ENCODE measurements at places on chromosomes 3 and 15. TPM values are rescaled to one million over a fixed set of nuclear protein-coding genes. Genes with fewer than 3 reads are reported as not detected.

GRCh38 chr3:71974786-71975185, 189.8 kb upstream of the PROK2 start:
- H3K36me3 ChIP-seq, result no peaks in the 10 kb centered on the region
- H3K27me3 ChIP-seq, result peaks cover 3% of the 10 kb centered on the region
- no peaks in the 10 kb centered on the region for H3K4me1 ChIP-seq
- DNase-seq, result no peak

STRA6 gene
- not detected for total RNA-seq

EFHB gene
- 0.64 TPM for total RNA-seq

GRCh38 chr15:82919231-82919886, 33.2 kb downstream of the HOMER2 start:
- H3K36me3 ChIP-seq, result no peaks in the 10 kb centered on the region
- no peaks in the 10 kb centered on the region for H3K4me1 ChIP-seq
- no peak overlapping the region for H3K27ac ChIP-seq
- H3K4me3 ChIP-seq, result no peak overlapping the region

DNA sequence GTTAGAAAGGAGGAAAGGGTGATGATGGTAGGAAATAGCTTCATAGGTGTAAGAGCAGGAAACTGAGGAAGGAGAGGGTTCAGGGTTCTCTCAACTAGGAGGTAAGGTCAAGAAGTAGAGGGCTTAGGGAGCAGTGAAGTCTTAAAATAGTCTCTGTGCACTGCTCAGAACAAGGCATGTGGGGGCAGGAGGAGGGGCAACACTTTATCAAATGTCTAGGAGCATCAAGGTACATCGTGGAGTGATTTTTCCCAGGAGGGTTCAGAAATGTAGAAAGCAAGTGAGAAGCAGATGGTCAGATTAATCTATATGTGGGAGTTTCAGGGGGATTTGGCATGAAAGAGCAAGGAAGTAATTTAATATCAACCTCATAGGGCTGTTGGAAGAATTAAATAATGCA, 58.8 kb downstream of the TNIK start:
- no peak for DNase-seq
- H3K36me3 ChIP-seq, result no peaks in the 10 kb centered on the region
- no peak overlapping the region for H3K4me3 ChIP-seq
- H3K27me3 ChIP-seq, result no peaks in the 10 kb centered on the region

DNA sequence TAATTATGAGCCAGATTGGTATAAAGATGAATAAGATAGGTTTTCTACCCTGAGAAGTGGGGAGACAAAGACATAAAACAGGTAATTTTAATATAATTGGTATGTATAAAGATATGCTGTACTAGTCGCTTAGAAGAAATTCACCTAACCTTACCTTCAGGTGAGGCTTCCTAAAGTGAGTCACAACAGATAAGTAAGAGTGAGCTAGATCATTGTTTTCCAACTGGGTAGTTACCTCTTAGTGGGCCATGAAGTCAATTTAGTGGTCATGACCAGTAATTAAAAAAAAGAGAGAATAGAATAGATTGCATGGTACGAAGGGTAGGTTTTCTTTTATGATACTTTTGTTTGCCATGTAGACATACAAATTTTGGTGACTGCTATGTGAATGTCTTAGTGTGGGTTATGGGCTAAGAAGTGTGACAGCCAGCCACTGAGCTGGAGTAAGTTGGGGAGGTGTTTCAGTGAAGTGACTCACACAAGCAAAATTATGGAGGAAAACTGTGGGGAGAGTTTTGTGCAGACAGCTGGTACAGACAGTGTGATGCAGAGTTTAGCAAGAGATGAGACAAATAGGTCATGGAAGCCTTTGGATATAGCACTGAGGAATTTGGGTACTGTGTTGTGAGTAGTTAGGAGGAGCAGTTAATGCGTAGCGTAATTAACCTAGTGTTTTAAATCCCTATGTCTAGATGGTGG, 8.2 kb downstream of the TRNT1 start:
- no peaks in the 10 kb centered on the region for H3K27me3 ChIP-seq
- no peaks in the 10 kb centered on the region for H3K36me3 ChIP-seq
- no peak for DNase-seq
- peaks cover 31% of the 10 kb centered on the region for H3K4me1 ChIP-seq

GATA2 gene
- total RNA-seq, result 1.8 TPM

EXD1 gene
- not detected for total RNA-seq

DNA sequence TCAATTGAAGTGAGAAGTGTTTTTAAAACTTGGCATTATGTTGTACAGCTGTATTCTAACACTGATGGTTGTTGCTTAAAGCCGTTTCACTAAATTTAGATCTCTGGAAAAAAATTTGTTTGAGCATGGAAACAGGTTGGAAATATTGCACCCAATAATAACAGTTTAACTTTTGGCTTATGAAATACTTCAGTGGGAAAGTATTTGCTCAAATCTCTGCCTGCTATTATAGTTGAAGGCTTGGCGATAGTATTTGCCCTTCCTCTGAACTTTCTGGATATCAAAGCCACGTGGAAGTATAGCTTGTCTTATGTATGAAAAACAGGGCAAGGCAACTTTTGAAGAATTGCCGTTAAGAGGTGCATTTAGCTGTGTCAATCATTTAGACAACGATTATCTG, 270.3 kb upstream of the LRRFIP2 start:
- H3K4me1 ChIP-seq, result no peaks in the 10 kb centered on the region
- H3K36me3 ChIP-seq, result no peaks in the 10 kb centered on the region
- H3K27ac ChIP-seq, result no peak overlapping the region
- no peak for DNase-seq
- H3K27me3 ChIP-seq, result peaks cover 20% of the 10 kb centered on the region

DNA sequence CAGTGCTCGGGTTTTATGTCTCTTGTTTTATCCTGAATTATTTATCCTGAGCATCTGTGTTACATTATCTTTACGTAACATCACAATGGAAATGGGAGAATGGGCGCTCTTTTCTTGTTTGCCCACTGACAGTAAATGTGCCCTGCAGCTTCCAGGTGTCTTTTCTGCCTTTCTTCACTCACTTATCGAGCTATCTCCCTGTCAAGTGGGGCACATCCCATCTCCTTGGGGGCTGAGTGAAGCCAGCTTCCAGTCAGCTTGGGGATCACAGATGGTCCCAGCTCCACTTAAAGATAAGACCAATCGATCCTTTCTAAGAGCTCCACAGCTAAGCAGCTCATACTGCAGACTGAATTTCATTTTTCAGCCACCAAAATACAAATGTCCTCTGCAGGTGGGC, 125.8 kb downstream of the KBTBD8 start:
- H3K4me1 ChIP-seq, result no peaks in the 10 kb centered on the region
- H3K27ac ChIP-seq, result no peak overlapping the region
- H3K36me3 ChIP-seq, result no peaks in the 10 kb centered on the region
- DNase-seq, result no peak
- no peak overlapping the region for H3K4me3 ChIP-seq

- H3K27me3 ChIP-seq, result no peaks in the 10 kb centered on the region
- DNase-seq, result no peak
- no peaks in the 10 kb centered on the region for H3K36me3 ChIP-seq
Observed at GRCh38 chr3:54303517-54304375, 181.4 kb downstream of the CACNA2D3 start.

- H3K4me3 ChIP-seq, result no peak overlapping the region
- peaks cover 5% of the 10 kb centered on the region for H3K4me1 ChIP-seq
- no peaks in the 10 kb centered on the region for H3K36me3 ChIP-seq
- DNase-seq, result no peak
Observed at GRCh38 chr3:112134335-112135124, 1.5 kb upstream of the GCSAM start.

MINAR1 gene
- 1.1 TPM for total RNA-seq

MESP2 gene
- not detected for total RNA-seq

Measured in transverse colon (tissue), 4 donors.